ENCODE measurements at places on chromosomes 6 and 20.

- DNase-seq, result no peak
Observed at GRCh38 chr6:158323561-158323958, 11.3 kb downstream of the TULP4 start.

GRCh38 chr6:125809570-125810170 lies 18.9 kb downstream of the NCOA7 start:
- no peak for DNase-seq

DNA sequence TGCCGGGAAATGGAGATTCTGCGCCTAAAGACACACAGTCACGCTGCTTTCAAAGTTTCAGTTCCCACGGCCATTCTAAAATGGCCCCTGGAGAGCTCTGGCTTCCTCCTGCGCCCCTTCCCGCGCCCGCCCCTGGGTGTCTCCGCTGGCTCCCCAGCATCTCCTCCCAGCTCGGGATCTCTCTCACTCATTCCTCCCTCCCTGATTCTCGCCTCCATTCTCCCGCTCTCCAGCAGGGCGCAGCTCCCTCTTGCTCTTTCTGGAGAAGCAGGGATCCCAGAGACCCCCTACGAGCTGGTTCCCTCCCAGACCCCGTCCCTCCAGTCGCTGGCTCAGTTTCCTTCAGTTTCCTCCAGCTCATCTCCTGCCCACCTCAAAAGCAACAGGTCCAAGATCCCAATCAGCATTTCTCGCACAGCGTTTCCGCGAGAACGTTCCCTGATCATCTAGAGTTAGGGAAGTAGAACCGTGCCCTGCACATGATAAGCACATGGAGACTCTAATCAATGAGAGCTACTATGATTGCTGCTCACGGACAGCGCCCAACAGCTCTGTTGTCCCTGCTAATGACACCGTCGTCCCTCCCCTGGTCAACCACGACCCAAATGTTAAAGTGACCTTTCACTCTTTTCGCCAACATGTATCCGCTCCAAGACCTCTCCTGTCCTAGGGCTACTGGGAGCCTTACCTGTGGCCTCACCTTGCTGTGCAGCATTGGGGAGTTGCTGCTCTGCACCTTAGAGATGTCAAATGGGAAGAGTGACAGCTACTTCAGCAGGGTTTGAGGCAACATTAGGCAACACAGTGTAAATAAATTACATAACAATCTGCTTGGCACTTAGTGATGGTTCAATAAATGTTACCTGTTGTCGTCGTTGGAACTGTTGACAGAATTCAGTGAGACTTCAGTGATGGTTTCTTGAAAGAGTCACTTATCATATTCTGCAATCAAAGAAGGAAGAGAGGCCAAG lies 218.5 kb upstream of the QKI start:
- DNase-seq, result no peak

GRCh38 chr20:48843057-48843806 lies 15.4 kb upstream of the PREX1 start:
- DNase-seq, result no peak

DNA sequence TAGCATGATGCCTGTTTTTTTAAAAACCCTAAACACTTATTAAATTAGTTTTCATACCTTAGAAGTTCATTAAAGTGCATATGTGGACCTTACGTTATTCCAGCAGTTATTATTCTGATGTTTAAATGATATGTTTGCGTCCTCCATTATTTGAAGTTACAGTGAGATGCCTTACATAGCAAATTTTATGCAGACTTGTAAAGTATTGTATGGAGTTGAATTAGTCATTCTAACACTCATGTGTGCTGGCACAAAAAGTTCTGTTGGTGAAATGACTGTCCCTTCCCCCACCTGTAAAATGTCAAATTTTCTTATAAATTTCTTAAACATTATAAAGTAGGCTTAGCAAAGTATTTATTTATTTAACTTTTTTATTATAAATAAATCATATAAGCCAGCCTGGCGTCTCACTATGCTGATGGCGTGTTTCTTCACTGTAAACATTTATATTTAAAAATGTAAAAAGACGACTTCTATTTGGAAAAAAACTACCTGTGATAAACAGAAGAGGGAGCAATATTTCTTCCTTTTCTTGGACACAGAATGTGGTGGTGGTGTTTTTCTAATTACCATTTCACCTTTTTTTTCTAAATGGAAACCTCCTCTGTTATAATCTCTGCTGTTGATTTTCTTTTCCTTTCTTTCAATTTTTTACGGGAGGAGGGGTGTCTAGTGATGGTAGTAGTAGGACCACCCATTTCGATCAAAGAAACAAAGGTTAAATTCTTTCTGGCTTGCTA lies 155.4 kb downstream of the RFPL4B start:
- no peak for DNase-seq

DNA sequence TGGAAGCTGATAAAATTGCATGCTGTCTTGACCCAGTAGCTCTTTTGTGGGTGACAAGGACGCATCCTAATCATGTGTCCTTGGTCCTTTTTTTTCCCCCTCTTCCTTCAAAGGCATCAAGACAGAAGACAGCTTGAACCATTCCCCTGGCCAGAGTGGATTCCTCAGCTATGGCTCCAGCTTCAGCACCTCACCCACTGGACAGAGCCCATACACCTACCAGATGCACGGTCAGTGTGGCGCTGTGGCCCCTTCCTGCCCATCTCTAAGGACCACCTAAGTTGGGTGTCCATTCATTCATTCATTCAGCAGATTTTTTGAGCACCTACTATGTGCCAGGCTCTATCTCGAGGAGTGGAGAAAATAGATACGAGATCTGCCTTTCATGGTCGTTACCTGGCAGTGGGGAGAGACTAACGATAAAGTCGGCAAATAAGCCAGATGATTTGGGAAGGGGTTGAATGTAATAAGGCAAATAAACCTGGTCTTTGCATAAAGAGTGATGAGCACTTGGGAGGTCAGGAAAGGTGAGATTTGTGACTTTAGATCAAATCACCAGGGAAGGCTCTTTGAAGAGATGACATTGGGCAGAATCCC lies 121.5 kb downstream of the EYA2 start:
- DNase-seq, result no peak

GRCh38 chr6:111727041-111727440 lies 121.4 kb upstream of the TRAF3IP2 start:
- no peak for DNase-seq

DNA sequence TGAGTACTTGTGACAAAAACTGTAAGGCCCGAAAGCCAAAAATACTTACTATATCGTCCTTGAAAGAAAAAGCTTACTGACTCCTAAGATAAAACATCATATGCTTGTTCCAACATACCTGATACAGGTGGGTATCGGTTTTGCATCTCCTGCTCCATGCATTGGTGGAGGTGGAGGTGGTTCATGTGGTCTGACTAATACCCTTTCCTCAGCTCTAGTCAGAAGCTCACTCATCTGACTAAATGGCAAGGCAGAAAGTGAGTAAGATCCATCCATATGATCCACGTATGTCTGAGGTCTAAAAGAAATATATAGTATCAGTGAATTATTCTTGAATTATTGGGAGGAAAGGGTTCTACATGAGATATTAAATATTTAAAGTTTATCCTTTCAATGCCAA lies 76.2 kb downstream of the WASF1 start:
- no peak for DNase-seq

DNA sequence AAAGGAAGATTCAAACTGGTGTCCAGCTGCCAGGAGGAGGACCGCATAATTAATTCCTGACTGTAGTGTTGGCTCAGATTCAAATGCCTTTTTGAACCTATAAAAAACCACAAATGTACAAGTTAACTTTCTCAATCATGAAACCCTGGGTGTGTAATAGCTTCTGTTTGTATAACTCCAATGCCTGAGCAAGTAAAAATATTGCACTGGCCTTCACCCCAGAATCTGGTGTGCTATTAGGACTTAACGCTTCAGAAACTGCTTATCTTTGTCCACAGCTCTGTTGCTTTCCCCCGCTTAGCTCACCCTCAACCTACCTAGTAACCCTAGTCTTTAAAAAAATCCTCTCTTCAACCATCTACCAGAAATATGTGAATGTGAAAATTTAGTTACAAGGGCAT lies 119.1 kb upstream of the MAP7 start:
- DNase-seq, result no peak

GRCh38 chr6:18263418-18264218 lies 712 bp downstream of the DEK start:
- DNase-seq, result peak; percentile 46

DNA sequence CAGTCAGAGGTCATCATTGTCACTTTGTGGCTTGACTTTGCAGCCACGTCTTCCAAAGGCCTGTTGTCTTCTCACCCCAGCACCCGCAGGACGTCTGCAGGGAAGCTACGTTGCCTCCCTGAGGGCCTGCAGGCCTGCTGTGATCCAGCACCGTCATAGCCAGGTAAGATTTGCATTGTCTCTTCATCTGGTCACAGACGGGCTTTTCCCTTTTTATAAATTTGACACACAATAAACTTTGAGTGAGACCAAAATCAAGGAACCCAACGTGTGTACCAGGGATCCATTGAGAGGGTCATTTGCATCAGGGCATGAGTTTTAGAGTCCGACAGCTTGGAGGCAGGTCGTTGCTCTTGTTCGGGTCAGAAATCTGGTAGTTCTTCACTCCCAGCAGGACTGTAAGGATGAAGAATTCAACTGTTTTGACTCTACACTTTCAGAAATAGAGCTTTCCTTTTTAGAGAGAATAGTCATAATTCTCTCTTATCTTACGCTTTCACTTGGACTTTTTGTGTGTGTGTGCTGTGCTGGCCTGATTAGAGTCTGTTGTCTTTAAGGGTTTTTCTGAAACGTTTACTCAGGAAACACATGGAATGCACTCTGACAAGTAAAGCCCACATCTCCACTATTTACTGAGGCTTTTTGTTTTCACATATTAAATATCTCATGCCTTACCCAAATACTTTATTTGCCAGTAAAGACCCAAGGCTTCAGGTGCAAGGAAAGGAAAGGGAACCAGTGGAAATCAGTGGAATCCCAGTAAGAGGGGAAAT lies 177.2 kb upstream of the TAB2 start:
- no peak for DNase-seq
